ENCODE measurements at places on chromosomes 1 and 21.

DNA sequence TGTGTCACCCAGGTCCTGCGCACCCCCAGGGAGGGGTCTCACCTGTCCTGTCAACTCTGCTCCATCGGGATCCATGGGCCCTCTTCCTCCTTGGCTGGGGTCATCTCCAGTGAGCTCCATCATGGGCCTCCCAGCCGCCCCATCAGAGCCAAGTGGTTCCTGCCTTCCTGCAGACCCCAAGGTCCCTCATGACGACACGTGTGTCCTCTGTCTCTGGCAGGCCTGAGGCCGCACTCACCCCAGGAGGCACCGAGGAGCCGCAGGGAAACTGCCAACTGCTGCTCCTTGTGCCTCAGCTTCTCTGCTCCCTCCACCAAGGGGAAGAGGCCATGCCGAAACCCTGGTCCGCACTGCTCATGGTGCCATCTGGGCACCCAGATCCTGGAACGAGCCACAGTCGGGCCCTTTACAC, 46.8 kb downstream of the COL18A1 start:
- H3K4me3 ChIP-seq = no peak overlapping the region
- H3K27me3 ChIP-seq = no peaks in the 10 kb centered on the region
- peak overlapping the region; percentile 39 for H3K27ac ChIP-seq
- peaks cover 21% of the 10 kb centered on the region for H3K36me3 ChIP-seq
- peaks cover 42% of the 10 kb centered on the region for H3K4me1 ChIP-seq

- H3K36me3 ChIP-seq = no peaks in the 10 kb centered on the region
- no peaks in the 10 kb centered on the region for H3K27me3 ChIP-seq
- no peak overlapping the region for H3K27ac ChIP-seq
- no peaks in the 10 kb centered on the region for H3K4me1 ChIP-seq
- DNase-seq = no peak
- H3K4me3 ChIP-seq = no peak overlapping the region
These were observed 816.4 kb downstream of the KCNT2 start for GRCh38 chr1:195791796-195792195.

DNA sequence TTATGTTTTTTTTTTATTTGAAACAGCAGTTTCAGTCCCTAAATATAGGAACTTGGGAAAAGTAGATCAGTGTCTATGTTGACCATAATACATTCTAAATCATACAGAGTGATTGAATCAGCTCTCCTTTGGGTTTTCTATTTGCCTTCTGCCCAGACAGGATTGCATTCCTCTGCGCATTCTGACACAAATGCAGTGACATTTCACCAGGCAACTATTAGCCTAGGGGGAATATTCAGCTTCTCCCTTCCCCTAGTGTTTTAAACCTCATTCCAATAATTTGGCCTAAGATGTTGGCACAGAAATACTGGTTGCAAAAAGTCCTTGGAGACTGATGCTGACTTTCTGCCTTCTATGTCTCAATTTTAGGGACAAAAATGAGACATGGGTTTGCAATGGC, 172.8 kb downstream of the PTGER3 start:
- H3K27ac ChIP-seq = no peak overlapping the region
- H3K4me1 ChIP-seq = no peaks in the 10 kb centered on the region
- H3K27me3 ChIP-seq = no peaks in the 10 kb centered on the region
- DNase-seq = no peak
- no peaks in the 10 kb centered on the region for H3K36me3 ChIP-seq
- no peak overlapping the region for H3K4me3 ChIP-seq

DNA sequence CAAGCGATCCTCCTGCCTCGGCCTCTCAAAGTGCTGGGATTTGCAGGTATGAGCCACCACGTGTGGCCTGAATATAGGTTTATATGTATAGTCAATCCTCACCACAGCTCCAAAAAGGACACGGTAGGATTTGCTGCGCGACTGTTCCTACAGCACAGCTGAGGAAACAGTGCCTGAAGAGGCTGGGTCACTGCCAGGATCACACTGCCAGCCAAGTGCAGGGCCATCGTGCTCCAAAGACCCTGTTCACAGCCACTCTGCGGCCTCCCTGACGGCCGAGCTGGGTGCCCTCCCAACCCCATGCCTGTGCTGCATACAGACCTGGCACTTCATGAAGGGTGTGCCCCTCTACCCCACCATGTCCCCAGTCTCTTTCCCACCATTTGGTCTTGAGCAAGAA, 71.4 kb downstream of the MRPL37 start:
- H3K27ac ChIP-seq = no peak overlapping the region
- H3K36me3 ChIP-seq = peaks cover 12% of the 10 kb centered on the region
- peaks cover 87% of the 10 kb centered on the region for H3K4me1 ChIP-seq
- H3K27me3 ChIP-seq = peaks cover 2% of the 10 kb centered on the region
- no peak for DNase-seq

GRCh38 chr1:198495631-198496030, 44.8 kb downstream of the ATP6V1G3 start:
- no peak overlapping the region for H3K4me3 ChIP-seq
- DNase-seq = no peak
- H3K27me3 ChIP-seq = no peaks in the 10 kb centered on the region
- H3K27ac ChIP-seq = no peak overlapping the region
- H3K36me3 ChIP-seq = no peaks in the 10 kb centered on the region

GRCh38 chr1:148289647-148290046, 137.6 kb upstream of the NBPF11 start:
- H3K4me1 ChIP-seq = peaks cover 24% of the 10 kb centered on the region
- H3K4me3 ChIP-seq = no peak overlapping the region
- H3K27me3 ChIP-seq = peaks cover 3% of the 10 kb centered on the region
- DNase-seq = no peak
- peaks cover 14% of the 10 kb centered on the region for H3K36me3 ChIP-seq

DNA sequence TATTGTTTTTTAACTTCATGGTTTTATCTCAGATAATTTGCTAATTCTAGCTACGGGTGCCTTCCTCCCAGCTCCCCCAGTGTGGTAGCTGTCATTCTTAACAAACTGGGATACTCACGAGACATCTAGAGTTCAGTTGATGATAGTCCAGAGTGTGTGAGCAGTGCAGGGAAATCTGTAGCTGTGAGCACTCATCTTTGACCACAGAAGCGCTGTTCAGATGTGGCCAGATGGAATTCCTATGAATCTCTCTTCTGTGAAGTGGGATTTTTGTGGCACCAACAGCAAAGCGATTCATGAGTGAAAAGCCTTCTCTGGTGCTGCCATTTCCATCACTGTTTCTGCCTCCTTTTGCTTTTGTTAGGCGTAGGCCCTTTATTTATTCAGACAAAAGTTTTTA, 125.1 kb downstream of the NFIA start:
- H3K36me3 ChIP-seq = no peaks in the 10 kb centered on the region
- H3K4me3 ChIP-seq = no peak overlapping the region
- peaks cover 5% of the 10 kb centered on the region for H3K4me1 ChIP-seq
- peaks cover 13% of the 10 kb centered on the region for H3K27me3 ChIP-seq
- no peak overlapping the region for H3K27ac ChIP-seq

DNA sequence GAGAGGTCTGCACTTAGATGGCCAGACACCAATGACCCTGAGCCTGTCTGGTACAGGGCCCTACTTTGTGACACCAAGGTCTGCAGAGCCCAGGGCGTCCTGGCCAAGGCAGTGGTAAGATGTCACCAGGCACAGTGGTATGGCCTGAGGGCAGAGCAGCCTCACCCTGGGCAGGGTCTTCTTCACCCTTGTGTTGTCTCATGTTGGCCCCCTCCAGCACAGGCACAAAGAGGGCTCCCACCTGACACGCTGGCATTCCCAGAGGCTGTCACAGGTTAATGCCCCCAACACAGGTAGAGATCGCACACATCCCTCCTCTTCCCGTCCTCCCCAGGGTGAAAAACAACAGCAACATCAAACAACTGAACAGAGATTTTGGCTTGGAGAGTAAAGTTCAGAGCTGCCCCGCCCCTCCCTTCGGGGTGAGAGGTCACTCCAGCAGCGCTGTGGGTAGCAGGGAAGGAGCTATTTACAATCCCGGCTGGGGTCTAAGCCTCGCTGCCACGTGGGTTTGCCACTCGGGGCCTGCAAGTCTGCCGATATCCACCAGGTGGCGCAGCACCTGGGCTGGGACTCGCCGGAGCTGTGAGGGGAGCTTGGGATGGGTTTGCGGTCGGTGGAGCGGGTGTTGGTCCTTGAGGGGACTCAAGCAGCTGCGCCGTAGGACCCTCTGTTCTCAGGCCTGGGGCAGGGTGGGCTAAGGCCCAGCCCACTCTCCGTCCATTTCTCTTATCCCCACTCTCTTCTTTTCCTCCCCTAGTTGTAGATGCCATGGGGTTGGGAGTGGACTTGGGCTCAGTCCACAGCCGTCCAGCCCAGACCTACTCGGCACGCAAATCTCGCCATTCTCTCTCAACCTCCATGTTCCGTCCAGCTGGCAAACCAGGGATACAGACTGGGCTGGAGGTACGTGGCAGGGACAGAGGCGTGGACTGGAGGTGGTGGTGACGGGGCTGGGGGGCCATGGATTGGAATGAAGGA, 12.7 kb downstream of the EFNA3 start:
- peaks cover 9% of the 10 kb centered on the region for H3K36me3 ChIP-seq
- DNase-seq = peak; percentile 94
- no peak overlapping the region for H3K4me3 ChIP-seq
- peaks cover 58% of the 10 kb centered on the region for H3K4me1 ChIP-seq

DNA sequence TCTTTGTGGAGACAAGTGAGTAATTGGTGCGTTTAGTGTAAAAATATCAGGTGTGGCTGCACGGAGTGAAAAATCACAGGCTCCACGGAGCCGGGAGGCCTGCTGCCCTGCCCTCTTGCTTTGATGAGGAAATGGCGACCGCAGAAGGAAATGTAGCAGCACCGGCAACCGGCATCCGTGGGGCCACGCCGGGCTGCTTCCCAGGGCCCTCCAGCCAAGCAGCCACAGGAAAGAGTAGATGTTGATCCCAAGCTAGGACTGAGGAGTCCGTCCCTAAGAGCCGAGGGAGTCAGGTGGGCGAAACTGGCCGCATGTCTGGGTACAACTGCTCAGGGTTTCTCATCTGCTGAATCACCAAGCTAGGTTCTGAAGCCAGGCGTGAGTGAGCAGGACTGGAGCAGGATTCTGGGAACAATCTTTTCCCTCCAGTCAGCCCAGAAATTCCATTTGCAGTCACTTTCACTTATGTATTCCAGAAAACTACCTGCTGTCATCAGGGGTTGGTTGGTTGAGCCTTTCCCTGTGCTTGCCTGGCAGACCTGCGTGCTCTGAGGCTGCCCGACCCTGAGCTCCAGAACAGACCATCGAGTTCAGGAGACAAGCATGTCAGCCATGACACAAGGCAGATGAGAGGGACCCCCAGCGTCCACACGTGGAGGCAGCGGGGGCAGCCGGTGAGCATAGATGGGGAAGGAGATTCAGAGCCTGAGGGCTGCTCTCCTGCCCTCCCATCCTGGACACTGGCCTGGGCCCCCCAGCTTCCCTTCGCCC, 5.8 kb upstream of the ITGB2 start:
- peaks cover 51% of the 10 kb centered on the region for H3K4me1 ChIP-seq
- DNase-seq = no peak
- no peak overlapping the region for H3K27ac ChIP-seq
- peaks cover 99% of the 10 kb centered on the region for H3K27me3 ChIP-seq

- DNase-seq = no peak
- no peak overlapping the region for H3K27ac ChIP-seq
- H3K36me3 ChIP-seq = no peaks in the 10 kb centered on the region
- H3K27me3 ChIP-seq = peaks cover 3% of the 10 kb centered on the region
- peaks cover 37% of the 10 kb centered on the region for H3K4me1 ChIP-seq
- no peak overlapping the region for H3K4me3 ChIP-seq
These were observed 105.8 kb downstream of the OMA1 start for GRCh38 chr1:58440696-58441095.

GRCh38 chr1:22611530-22611947, 24.9 kb upstream of the C1QA start:
- no peaks in the 10 kb centered on the region for H3K36me3 ChIP-seq
- H3K4me1 ChIP-seq = no peaks in the 10 kb centered on the region
- H3K27me3 ChIP-seq = peaks cover 88% of the 10 kb centered on the region

- no peak overlapping the region for H3K4me3 ChIP-seq
- H3K4me1 ChIP-seq = peaks cover 17% of the 10 kb centered on the region
- H3K27me3 ChIP-seq = peaks cover 4% of the 10 kb centered on the region
- no peak for DNase-seq
These were observed 148.7 kb downstream of the FCRL5 start for GRCh38 chr1:157403608-157404007.

- no peak for DNase-seq
- H3K27ac ChIP-seq = no peak overlapping the region
- H3K4me1 ChIP-seq = peaks cover 11% of the 10 kb centered on the region
- H3K4me3 ChIP-seq = no peak overlapping the region
- H3K36me3 ChIP-seq = peaks cover 50% of the 10 kb centered on the region
These were observed 8.3 kb downstream of the SDE2 start for GRCh38 chr1:225990705-225991464.

- no peak overlapping the region for H3K4me3 ChIP-seq
- DNase-seq = no peak
- H3K4me1 ChIP-seq = peaks cover 85% of the 10 kb centered on the region
- no peaks in the 10 kb centered on the region for H3K36me3 ChIP-seq
- H3K27me3 ChIP-seq = peaks cover 29% of the 10 kb centered on the region
These were observed 142.8 kb upstream of the ARHGEF16 start for GRCh38 chr1:3311711-3312110.

- DNase-seq = no peak
- H3K4me3 ChIP-seq = no peak overlapping the region
- H3K36me3 ChIP-seq = no peaks in the 10 kb centered on the region
- H3K27ac ChIP-seq = no peak overlapping the region
These were observed 13.5 kb upstream of the ATP2B4 start for GRCh38 chr1:203612932-203613682.

- H3K4me1 ChIP-seq = no peaks in the 10 kb centered on the region
- H3K4me3 ChIP-seq = no peak overlapping the region
- H3K27ac ChIP-seq = no peak overlapping the region
- no peak for DNase-seq
- H3K36me3 ChIP-seq = peaks cover 16% of the 10 kb centered on the region
These were observed 138.9 kb upstream of the DMRTA2 start for GRCh38 chr1:50562106-50562505.

DNA sequence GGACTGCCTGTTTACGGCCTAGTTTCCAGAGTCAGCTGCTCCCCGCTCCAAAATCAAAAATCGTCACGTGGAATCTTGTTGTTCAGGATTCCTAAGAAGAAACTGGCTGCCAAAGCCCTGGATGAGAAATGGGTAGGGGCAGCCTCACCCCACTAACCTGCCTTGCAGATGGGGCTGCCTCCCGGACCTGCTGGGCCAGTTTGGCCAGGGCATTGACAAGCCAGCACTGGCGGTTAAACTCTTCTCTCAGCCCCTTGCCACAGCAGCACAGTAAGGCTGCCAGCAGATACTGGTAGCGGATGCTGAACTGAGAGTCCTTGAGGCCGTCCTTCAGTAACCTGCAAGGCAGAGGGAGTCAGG, 31.6 kb upstream of the PPP1R15B start:
- DNase-seq = no peak
- no peak overlapping the region for H3K27ac ChIP-seq
- peaks cover 22% of the 10 kb centered on the region for H3K4me1 ChIP-seq
- H3K36me3 ChIP-seq = peaks cover 57% of the 10 kb centered on the region
- H3K4me3 ChIP-seq = no peak overlapping the region

- no peak for DNase-seq
- H3K4me1 ChIP-seq = peaks cover 43% of the 10 kb centered on the region
- peaks cover 10% of the 10 kb centered on the region for H3K36me3 ChIP-seq
- no peaks in the 10 kb centered on the region for H3K27me3 ChIP-seq
These were observed 54.2 kb downstream of the SIPA1L2 start for GRCh38 chr1:232575763-232576040.

GRCh38 chr1:219385787-219386427, 212.2 kb downstream of the LYPLAL1 start:
- peaks cover 9% of the 10 kb centered on the region for H3K4me1 ChIP-seq
- peak; percentile 27 for DNase-seq
- no peak overlapping the region for H3K4me3 ChIP-seq
- no peaks in the 10 kb centered on the region for H3K36me3 ChIP-seq

- no peaks in the 10 kb centered on the region for H3K36me3 ChIP-seq
- no peak overlapping the region for H3K27ac ChIP-seq
- peak; percentile 90 for DNase-seq
- H3K4me3 ChIP-seq = no peak overlapping the region
These were observed 8.0 kb upstream of the CAMK2N1 start for GRCh38 chr1:20493839-20494608.
